Stimulated activated naive CD4-positive, alpha-beta T cell (primary cell): ENCODE measurements at places on chromosomes 6 and 20.

DNA sequence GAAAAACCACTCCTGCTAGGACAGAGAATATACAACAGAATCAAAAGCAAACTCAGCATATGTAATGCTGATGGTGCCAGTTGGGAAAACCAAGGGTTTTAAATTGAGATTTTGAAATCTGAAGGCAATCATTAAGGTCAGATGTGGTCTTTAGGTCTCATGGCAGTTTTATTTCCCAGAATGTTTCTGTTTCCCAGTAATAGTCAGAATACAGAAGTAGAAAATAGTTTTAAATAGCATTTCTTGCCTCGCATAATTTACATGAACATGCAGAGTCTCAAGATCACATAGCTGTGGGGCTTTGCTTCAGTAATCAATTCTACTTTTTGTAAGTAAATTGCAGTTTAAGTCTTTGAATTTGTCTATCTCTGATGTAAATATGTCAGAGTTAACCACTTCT lies 58.1 kb downstream of the RNF144B start:
- DNase-seq = no peak

DNA sequence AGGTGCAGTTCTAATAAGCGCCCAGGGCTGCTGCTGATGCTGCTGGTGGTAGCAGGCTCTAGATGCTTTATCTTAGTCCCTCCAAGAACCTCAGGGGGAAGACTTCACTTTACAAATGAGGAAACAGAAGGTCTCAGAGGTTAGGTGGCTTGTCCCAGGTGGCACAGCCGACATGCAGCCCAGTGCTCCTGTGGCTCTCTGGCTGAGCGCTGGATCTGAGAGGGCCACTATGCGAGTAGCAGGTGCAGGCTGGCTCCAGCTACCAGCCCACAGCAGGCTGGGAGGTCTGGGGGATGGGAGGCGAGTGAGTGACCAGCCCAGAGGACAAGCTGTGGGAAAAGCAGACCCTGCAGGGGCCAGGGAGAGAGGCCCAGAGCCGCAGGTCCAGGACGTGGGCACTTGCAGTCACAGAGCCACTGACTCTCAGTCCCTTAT lies 90.9 kb downstream of the PRND start:
- DNase-seq = no peak

- DNase-seq = no peak
Measured at GRCh38 chr20:63406617-63407245, 45.6 kb upstream of the CHRNA4 start.

DNA sequence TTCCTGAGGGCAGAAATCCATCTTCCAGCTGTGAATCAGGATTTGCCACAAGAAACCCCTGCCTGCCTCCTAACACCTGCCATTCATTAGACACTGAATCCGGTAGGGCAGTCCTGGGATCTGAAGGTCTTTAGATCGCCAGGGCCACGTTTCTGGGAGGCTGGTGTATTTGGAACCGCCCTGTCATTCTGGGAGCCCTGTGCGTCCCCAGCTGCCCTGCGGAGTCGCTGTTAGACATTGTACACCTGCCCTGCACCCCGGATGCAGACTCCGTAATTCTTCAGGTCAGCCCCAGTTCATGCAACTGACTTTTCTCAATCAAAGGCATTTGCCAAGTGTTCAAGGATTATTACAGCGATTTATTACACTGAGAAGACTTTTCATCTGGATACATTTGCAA lies 193.2 kb downstream of the TBC1D7 start:
- DNase-seq = no peak

DNA sequence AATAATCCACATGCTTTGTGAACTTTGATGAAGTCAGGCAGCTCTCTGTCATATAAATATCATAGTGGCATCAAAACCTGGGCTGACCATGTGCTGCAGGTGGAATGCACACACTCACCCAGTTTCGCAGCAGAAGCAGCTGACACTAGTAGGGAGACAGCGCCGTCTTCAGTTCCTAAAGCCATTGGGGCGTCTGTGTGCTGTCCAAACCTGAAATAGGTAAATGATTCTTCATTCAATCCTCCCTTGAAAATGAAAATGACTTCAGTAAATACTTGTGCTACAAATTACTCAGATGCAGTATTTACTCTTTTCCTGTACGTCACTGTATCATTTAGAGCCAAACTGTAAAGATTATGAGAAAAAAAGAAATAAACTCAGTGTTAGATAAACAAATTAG lies 127.5 kb downstream of the EYA4 start:
- no peak for DNase-seq

GRCh38 chr6:36399970-36400369 lies 12.5 kb upstream of the ETV7 start:
- DNase-seq = no peak

GRCh38 chr6:46787871-46788540 lies 5.2 kb upstream of the MEP1A start:
- no peak for DNase-seq

DNA sequence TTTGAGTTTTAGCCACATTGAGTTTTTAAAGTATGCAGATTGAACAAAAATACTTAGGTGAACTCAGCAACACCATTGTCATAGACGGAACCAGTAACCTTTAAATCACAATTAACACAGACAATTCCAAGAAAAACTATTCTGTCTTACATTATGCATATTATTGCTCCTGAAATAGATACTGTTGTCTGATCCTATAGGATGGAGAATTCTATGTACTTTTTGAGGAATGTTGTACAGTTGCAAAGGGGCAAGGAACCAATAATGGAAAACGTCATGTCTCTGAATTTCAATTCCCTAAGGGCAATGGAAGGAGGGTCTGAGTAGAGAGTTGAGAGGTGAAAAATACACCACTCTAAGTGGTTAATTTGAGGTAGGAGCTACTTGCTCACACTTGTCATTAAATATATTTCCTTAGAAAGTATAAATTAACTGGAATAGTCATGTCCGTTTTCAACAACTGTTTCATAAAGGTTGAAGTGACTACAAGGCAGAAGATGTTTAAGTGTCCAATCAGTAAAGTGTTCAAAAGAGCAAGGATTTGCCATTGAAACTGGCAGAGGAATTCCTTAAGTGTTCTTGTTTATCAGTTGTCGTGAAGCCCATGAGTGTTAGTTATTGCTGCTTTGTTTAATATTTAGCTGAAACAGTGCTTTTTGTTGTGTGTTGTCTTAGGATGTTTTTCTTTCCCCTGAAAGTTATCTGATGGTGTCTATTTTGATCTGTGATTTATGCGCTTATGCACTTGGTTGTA lies 1.3 kb downstream of the NKAIN2 start:
- no peak for DNase-seq

DNA sequence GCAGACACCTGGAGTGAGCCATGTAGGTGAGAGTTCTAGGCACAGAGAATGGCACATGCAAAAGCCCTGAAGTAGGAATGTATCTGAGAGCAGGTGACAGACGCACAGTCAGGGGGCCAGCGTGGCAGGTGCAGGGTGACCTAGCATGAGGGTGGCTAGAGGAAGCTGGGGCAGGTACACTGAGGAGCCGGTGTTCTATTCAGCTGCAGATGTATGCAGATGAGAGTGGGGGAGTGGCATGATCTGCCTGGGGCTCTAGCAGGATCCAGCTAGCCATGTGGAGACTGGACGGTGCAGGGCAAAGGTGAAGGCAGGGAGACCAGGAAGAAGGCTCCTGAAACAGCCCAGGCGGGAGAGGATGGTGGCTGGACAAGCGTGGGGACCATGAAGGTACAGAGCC lies 10.7 kb downstream of the PEDS1 start:
- no peak for DNase-seq

DNA sequence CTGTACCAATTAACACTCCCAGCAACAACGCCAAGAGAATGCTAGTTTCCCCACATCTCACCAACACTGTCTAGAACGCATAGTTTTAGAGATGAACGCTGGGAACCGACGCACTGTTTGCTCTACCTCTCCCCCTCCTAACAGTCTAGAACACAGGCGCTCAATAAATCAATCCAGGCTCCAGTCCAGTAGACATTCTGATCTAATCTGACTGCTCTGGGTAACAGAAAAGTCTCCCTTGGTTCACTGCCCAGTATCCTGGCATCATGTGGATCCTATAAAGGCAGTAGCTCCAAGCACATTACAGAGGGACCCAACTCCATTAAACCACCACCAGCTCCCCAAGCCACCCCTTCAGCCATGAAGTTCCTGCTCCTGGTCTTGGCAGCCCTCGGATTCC lies at the start of gene DEFB132:
Gene DEFB132 (plus strand): TSS at position 306 of the 400 bp plus-strand sequence. CDS start 55 bp downstream, at position 361.
- DNase-seq = no peak

- no peak for DNase-seq
Measured at GRCh38 chr20:63240004-63240403, 4.3 kb downstream of the BIRC7 start.

DNA sequence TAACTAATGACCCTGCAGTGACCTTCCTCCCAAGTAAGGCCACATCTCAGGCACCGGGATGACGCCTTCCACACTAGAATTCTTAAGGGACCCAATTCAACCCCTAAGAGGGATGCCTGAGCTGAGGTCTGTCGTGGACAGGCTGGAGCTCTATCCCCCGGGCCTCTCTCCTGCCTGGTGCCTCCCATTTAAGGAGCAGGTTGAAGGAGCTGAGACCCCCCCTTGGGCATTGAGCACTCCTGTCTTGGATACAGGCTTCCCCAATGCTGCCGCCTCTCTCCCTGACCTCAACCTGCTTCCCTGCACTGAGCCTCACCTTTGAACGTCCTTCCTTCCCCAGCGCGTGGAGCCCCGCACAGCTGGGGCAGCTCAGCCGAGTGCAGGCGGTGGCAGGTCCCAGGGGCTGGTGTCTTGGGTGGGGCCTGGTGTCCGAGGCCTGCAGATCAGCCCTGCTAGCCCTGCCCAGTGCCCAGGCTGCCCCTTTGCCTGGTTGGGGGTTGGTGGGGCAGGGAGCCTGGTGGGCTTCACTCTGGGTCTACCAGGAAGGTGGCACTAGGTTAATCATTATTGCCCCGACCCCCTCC lies 19.9 kb upstream of the BHLHE23 start:
- DNase-seq = no peak

GRCh38 chr20:2749343-2749950 lies 51.0 kb downstream of the CPXM1 start:
- DNase-seq = no peak

DNA sequence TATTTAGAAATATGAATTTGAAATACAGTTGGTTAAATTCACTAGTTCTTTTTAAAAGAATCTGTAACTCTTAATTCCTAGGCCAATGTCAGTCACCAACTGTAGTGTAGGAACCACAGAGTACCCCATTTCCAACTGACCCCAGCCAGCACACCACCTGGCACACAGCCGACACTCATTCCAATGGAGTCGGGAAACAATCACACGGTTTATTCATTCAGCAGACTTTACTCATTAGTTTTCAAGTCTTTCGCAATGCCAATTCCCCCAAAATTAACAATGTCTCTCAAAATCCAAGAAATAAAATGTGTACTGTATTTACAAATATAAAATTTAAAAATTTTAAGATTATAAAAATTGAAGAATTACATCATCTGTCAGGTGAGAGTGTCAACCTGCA lies 13.5 kb downstream of the ARG1 start:
- DNase-seq = no peak

GRCh38 chr20:568097-568652 lies 24.6 kb upstream of the CSNK2A1 start:
- no peak for DNase-seq

GRCh38 chr6:81769824-81770223 lies 17.3 kb upstream of the TENT5A start:
- DNase-seq = no peak

DNA sequence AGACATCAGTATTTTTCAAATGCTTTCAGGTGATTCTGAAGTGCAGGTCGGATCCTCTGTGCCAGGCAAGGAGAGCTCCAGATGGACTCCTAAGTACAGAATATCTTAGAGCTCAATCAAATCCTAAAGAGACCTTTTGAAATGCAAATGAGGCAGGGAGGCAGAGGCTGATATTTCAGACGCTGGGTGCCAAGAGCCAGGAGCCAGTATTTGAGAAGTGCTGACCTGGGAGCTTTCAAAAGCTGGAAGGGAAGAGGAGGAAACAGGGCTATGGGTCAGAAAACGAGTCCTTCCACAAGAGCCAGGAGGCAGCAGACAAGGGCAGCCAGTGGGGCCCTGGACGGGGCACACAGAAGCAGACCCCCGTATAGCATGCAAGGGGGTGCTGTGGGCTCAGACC lies 46.1 kb upstream of the DSN1 start:
- DNase-seq = no peak

GRCh38 chr20:23061734-23062561 lies 12.5 kb upstream of the THBD start:
- no peak for DNase-seq

DNA sequence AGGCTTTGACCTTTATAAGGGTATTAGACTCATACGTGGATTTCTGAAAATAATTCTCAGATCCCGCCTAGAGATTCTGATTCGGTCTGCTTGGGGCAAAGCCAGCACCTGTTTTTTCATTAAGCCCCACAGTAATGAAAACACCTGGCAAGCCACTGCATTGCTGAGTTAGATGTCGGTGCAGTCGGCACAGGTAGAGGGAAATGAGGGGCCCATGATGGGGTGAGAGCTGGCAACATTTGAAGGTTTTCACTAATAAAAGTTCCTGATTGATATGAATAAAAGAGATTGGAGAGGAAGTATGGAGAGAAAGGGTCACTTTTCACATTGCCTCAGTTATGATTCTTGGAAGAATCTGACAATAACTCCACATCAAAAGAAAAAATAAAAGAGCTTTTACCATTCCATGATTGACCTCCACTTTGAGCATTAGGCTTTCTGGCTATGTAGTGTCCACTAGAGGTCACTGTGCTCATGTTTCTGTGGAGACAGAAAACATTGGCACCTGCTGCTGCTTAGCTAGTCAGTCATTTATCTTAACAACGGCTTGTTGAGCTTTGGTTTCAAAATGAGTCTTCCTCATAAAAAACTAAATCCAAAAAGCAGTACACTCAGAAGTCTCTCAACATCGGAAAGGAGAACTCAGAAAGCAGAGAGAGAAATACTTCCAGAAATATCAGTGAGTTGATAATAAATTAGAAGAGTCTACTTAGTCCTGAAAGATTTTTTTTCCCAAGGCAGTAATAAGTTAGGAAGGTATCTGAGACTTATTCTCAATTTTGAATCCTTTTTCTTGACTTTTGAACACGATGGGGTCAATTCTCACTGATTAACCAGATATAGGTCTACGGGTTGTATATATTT lies 53.3 kb upstream of the KLHL31 start:
- DNase-seq = peak; percentile 23

DNA sequence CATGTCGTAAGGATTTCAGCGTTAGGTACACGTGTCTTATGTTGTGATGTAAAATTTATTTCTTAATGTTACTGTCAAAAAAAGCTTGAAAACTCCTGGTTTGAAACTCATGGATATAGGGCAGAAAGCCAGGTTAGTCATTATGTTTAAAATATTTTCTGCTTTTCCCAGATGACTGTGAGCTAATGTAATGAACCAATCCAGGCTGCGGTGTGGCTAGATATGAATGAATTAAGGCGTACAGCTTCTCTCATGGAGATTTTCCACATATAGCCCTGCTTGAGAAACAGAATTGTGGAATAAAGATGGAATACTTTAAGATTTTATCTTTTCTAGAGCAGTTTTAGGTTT lies 80.3 kb upstream of the STMND1 start:
- no peak for DNase-seq
